Activated CD4-positive, alpha-beta T cell treated with anti-CD3 and anti-CD28 coated beads, Interleukin-2, amount 50 U/mL, for 1 hour (primary cell): ENCODE measurements at places on chromosomes 13 and 19.

GRCh38 chr13:73235385-73235784 lies 176.6 kb downstream of the KLF5 start:
- no peak for DNase-seq

DNA sequence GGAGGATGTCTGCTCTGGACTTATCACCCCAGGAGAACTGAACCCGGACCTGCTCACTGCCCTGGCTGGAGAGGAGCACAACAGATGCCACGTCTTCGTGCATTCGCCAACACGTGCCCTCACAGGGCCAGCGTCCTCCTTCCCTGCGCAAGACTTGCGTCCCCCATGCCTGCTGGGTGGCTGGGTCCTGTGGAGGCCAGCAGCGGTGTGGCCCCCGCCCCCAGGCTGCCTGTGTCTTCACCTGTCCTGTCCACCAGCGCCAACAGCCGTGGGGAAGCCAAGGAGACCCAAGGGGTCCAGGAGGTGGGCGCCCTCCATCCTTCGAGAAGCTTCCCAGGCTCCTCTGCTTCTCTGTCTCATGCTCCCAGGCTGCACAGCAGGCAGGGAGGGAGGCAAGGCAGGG lies 3.4 kb upstream of the TEKTIP1 start:
- DNase-seq = no peak

- DNase-seq = no peak
Measured at GRCh38 chr19:48493718-48494401, 17.8 kb downstream of the LMTK3 start.

DNA sequence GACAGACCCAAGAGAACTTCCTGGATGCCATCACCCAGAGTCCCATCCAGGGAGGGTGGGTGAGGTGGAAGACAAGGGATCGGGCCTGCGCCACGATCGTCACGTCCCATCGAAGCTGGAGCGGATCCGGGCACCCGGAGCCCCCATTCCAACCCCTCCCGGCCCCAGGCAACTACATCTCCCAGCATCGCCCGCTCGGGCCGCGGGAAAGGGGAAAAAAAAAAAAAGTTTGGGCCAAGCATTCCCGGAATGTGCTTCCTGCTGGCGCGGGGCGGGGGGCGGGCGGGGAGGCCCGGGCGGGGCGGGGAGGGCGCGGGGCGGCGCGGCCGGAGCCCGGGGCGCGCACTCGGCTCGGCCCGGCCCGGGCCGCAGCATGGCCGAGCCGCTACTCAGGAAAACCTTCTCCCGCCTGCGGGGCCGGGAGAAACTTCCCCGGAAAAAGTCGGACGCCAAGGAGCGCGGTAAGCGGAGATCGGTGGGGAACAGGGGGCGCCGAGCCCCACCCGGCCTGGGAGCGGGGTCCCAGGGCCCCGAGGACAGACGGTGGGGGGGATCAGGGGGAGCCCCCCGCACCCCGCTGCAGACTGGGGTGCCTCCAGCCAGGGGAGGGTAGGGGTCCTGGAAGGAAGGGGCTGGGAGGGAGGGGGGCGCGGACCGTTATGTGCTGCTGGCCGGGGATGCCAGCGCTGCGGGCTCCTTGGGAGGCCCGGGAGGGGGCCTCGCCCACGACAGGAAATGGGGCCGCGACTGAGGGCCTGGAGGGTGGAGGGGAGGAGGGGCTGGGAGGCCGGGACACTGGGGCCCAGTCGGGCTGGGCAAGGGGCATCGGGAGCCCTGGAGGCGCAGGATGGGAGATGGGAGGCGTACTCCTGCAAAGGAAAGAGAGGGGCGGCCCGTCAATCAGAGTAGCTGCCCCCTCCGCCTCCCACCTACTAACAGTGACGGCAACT lies at the start of gene SYDE1:
Gene SYDE1 (plus strand): TSS at position 341 of the 950 bp plus-strand sequence. CDS start 33 bp downstream, at position 374.
- no peak for DNase-seq
